Brain (organoid and tissue), 16 donors: ENCODE measurements at places on chromosomes 1 and 21.

- peak; percentile 78 for DNase-seq
Measured at GRCh38 chr1:234769986-234770795, 160.2 kb upstream of the IRF2BP2 start.

DNA sequence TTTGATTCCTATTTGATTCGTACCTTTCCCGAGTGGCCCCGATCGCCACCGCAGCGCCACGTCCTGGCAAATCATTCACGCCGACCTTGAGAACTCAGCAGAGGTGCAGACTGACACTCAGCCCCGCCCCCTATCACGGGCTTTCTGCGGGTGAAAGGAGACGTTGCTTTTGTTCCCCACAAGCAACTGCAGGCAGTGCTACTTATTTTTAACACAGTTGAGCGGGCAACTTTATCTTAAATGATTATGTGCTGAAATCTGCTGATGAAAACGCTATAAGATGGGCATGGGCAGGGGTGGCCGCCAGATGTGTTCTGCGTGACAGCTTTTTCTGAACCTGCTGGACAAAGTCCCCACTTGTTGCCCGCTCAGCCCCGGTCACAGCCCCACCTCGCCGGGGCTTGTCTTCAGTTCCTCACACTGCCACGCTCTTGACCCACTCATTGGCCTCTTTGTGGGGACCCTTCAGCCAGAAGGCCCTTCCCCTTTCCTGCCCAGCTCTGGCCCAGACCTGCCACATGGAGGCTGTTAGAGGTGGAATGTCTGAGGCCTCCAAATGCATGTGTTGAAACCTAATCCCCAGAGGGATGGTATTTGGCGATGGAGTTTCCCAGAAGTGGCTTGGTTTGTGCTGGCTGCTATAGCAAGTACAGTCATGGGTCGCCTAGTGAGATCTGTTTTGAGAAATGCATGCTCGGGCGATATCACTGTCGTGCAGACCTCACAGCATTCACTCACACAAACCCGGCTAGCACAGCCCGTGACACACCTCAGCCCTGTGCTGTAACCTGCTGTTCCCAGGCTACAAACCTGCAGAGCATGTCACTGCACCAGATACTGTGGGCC is 15.7 kb upstream of the PDXK start:
- DNase-seq: peak; percentile 37

- DNase-seq: no peak
Measured at GRCh38 chr1:193494368-193494767, 308.0 kb upstream of the B3GALT2 start.

DNA sequence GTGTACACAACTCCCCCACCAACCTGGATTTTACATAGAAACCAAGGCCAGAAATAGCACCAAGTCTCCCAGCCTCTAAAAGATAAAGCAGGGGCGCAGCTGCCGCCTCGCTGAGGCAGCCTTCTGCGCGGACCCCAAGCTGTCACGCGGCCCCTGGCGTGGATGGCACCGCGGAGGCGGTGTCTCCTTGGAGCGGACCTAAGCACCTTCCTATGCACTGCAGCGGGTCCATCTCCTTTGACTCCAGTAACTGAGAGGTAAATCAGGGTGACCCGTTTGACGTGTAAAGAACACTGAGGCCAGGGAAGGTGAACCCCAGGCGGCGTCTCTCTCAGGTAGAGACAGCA is 17.0 kb downstream of the ZNF697 start:
- no peak for DNase-seq

- peak; percentile 46 for DNase-seq
Measured at GRCh38 chr1:30087465-30087864, 635.9 kb downstream of the MATN1 start.

DNA sequence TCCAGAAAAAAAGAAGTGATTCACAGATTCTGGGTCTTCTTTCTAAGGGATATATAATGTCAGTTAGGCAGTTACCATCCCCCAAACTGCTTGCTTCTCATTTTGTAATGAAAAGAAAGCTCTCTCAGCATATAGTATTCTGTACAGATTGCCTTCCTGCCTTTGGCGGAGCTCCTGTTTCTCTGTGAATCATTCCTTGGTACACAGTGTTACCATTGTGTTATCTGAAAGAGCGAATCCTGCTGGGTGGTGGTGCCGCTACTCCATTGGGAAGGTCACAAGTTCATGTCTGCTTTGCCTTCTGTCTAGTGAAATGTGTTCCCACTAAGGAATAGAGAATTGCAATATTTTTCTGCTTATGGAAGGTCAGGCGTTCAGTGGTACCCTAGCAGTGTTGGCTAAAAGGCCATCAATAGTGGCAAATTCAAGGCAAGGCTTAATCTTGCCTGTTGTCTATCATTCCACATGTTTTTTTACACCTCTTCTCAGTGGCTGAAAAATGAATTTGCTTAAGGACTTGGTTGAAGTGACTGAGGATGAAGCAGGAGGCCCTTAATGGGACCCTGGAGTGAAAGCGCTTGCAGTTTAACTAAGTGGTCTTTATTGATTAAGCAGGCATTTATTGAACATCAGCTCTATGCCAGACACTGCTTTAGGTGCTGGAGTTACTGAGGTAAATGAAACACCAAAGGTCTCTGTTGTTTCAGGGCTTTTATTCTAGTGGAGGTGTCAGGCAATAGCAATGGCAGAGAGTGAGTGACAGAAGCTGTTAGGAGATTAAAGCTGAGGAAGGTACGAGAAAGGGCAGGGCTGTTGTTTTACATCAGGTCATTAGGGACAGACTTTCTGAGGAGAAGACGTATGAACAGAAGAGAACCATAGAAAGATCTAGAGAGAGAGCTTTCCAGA is 186.7 kb downstream of the PDE4B start:
- peak; percentile 81 for DNase-seq

DNA sequence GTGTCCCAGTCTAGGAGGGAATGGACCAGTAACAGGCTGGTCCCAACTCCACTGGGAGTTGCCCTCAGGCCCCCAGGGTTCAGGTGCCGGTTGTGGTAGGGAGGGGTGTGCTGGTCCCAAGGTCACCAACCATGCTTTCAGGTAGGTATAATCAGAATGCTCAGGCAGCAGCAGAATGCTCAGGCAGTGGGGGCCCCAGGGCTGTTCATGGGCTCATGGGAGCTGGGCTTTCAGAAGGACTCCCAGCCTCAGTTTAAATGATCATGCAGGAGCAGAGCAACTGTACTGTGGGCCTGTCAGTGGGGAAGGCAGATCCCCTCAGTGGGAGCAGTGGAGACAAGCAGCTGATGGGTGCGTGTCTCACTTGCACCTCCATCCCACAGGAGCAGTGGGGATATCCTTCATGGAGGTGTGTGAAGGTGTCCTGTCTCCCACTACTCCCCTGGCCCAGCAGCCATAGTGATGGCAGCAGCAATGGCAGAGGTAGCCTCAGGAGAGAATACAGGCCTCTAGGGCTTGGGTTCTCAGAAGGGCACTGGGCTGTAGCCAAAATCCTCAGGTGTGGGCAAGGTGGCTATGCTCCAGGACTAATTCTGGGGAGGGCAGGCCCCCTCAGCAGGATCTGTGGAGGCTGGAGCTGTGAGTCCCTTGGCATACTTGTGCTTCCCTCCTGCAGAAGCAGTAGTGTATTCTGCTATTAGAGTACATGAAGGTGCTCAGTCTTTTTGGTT is 917.3 kb upstream of the B3GALT2 start:
- DNase-seq: no peak

DNA sequence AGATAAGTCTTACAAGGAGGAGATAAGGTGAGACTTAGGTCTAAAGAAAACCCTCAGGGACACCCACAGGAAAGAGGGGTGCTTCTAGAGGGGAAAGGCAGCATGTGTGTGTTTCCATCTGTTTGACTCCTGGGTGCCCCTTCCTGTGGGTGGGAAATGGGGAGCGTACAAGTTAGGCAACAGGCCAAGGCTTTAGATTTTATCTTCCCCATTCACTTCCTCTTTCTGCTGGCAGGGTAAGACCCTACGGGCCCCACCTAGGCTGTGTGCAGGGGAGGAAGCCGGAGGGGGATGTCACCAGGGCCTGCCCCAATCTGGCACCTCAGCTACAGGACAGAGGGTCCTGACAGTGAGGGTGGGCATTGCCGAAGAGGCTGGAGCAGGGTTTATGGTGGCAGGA is 2.5 kb upstream of the OLIG1 start:
- no peak for DNase-seq

DNA sequence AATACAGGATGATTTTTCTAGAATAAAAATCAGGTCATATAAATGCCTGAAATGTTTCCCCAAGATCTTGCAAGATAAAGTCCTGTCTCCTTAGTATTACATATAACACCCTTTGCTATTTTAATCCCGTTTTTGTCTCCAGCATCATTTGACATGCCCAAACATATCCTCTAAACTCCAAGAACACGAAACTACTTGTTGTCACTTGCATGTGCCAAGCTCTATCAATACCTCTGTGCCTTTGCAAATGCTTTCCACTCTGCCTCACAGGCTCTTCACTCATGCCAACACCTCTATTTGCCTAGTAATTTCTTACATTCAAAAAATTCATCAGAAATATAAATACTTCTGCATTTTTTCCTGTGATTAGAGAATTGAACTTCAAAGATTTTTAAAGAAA is 37.9 kb downstream of the LRRIQ3 start:
- no peak for DNase-seq

DNA sequence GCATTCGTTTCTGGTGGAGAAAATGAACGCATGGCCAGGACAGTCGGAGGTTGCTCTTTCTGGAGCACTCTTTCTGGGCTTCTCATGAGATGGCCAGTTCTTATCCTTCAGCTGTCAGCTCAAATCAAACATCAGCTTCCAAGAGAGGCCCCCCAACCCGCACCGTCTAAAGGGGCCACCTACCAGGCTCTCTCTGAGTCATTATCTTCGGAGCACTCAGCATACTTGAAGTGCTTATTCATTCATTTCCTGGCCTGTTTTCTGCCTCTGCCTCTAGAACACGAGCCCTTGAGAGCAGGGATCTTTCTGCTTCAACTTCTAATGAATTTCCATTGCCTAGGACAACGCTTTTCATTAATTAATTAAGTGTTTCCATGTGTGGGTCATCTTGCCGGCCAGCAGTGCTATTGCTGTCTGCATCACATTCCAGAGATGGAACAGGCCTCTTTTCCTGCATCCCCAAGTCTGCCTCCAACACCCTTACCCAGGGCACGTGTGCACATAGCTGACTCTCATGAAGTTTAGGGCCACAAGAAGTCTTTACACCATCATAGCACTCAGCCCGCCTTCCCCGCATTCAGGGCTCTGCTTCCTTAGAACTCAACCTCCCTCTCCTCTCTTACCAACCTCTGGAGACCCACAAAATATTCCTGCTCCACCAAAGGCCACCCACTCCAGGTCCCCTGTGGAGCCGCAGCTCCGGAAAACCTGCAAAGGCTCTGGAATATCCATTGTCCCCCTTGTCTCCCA is 52.1 kb upstream of the LAPTM5 start:
- DNase-seq: no peak

GRCh38 chr1:202585590-202585933 is 124.7 kb downstream of the SYT2 start:
- DNase-seq: no peak

DNA sequence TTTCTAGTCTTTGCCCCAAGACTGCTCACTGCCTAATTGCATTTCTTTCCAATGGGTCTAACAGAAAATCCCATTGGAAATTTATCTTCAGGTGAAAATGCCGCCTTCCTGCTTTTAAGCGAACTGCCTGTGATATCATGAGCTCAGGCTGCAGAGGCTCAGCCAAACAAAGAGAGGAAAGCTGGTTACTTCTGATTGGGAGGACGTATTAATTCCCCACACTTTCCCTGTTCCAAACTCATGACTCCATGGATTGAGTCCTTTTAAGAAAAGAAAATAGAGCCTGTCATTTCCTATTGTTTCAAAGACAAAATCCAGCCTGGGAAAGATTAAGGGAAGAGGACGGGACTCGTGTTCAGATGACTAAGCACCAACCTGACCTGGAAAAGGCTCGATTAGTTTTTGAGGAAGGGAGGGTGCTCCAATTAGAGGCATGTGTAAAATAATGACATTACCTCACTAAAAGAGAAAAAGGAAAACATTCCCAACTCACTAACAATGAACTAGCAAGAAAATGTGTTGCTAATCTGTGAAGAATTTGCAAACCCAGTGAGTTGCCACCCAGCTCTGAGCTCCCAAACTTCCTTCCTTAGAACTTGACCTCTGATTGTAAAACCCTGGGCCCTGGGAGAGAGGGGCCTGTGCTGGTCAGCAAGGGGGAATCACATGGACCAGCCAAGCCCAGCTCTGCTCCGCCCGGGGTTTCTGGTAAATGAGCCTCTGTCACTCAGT is 61.2 kb downstream of the TCP10L start:
- DNase-seq: peak; percentile 32

DNA sequence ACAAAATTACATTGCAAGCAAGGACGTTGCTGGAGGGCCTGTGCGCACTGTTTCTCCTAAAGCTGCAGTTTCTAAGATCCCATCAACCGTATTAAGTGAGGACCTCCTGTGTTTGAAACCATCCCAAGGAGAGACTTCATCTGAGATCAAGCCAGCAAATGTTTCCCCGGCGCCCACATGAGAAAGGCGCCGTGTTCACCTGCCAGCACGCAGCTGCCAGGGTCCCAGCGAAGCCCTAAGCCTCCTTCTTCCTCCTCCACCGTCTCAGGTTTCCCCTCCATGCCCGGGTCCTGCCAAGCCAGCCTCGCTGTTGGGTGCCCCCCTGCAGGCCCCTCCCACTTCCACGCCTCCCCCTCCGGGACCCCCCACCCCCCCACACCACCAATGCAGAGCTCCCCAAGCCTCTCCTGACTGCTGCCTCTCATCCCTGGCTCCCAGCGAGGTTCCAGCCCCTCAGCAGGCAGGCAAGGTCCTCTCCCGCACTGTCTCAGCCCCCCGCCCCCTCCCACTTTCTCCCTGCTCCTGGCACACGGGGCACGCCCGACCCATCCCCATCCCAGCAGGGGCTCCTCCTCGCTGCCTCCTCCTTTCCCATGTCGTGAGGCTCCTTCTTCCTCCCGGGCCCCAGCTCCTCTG is 8.6 kb upstream of the TFF1 start:
- DNase-seq: no peak

DNA sequence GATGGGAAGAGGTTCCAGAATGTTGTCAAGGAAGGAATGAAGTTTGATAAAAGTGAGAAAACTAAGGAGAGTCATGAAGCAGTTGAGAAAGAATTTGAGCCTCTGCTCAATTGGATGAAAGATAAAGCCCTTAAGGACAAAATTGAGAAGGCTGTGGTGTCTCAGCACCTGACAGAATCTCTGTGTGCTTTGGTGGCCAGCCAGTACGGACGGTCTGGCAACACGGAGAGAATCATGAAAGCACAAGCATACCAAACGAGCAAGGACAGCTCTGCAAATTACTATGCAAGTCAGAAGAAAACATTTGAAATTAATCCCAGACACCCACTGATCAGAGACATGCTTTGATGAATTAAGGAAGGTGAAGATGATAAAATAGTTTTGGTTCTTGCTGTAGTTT is 142.8 kb downstream of the CDC7 start:
- no peak for DNase-seq

DNA sequence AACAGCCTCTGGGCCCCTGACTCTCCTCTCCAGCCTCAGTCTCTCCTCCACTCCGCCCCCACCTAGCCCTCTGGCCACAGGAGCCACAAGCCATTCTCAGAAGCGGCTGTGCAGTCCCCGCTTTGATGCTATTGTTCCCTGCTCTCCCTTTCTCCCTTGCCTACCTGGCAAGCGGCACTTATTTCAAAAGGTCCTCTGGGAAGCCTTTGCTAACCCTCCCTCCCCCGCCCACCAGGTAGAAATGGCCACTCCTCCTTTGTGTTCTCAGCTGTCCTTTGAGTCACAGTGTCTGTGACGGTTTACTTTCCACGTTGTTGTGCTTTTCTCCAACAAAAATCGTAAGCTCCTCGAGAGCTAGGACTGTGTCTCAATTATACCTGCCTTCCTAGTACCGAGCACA is 338.4 kb upstream of the PROX1 start:
- DNase-seq: no peak
